ENCODE measurements at places on chromosomes 5 and 9. TPM values are rescaled to one million over a fixed set of nuclear protein-coding genes. Genes with fewer than 3 reads are reported as not detected.
A peak's percentile ranks its signal among the peaks of the same experiment; 100 is the strongest.

CTNNAL1 gene
- 26.8 TPM for total RNA-seq

MPDZ gene
- not detected for total RNA-seq

FBXL7 gene
- total RNA-seq = not detected

PFN3 gene
- not detected for total RNA-seq

GRCh38 chr5:139061856-139062255, 136.3 kb downstream of the SIL1 start:
- DNase-seq = no peak

GRCh38 chr5:112283943-112284929, 134.8 kb downstream of the EPB41L4A start:
- no peak for DNase-seq

- DNase-seq = peak; percentile 74
Observed at GRCh38 chr9:101601904-101602765, 7.4 kb upstream of the PPP3R2 start.

Measured in Karpas-422 (cell line).